T-helper 22 cell (primary cell): ENCODE measurements at places on chromosomes 2 and 18.

DNA sequence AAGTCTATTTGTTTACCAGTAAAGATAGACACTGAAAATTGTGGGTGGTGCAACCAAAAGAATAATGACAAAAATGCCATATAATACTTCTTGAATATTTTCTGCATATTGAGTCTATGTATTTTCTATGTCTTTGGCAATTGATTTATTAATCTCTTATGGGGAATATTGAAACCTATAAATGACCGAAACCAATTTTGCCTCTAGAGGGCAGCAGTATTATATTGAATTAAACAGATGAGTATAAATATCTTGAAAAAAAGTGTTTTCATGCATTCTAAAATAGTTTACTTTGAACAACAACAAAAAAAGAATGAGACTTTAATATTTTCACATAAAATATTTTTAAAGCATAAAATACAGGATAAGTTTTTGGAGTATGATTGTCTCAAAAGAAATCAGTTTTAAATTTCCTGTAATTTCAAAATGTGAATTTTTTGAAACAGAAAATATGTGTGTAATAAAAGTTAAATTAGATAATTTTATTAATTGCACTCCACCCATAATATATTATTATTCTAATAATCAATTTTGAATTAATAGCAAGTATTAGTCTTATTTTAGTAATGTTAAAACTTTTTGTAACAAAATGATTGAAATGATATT, 49.9 kb upstream of the CALCRL start:
- DNase-seq: no peak

- DNase-seq: no peak
These were observed 6.5 kb downstream of the MOGAT1 start for GRCh38 chr2:222677981-222678380.

DNA sequence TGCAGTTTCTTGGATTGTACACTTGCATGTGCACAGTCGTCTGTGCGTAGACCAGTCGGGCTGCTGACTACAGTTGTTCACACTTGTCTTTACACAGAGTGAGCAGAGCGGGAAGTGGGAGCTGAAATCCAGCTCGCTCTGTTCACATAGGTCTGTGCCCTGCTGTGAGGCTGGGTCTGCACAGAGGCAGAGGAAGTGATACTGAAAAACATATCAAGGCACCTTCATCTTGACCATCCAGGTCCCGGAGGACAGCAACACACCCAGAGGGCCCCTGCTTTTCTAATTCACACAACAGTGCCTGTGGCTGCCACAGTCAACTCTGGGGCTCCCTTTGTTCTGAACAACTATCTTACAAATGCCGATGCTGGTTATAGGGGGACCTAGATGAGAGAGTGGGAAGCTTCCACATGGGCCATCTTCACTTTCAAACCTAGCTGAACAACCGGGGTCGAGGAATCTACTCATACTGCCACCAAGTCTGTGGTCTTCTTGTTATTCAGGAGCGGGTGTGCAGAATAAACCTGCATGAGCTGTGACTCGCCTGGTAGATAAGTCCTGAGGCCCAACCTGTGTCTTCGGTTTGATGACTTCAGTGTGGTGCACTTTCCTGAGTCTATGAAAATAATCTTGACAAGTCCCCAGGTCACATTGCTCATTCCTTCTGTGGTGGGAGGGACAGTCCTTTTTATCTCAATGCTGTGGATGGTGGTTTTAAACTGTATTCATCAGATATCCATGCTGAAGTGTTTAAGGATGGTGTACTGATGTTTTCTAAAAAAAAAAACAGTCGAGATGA, 3.5 kb upstream of the ADNP2 start:
- DNase-seq: no peak

DNA sequence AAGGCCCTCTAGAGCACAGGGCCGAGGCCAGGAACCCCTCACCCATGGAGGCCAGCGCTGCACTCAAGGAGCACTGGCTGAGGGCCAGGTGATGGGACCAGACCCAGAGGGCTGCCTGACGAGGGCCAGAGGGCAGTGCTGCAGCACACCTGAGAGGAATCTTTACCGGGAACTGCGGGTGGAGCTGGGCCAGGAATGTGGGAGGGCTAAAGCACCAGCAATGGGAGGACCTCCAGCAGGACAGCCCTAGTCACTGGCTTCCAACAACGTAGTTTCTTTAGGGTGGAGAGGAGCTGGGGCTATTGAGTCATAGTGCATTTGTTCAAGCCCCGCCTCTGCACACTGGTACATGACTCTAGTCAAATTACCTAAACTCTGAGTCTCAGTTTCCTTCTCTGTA, 143.4 kb downstream of the TMEM17 start:
- DNase-seq: no peak

GRCh38 chr2:8526403-8526696, 155.5 kb upstream of the ID2 start:
- DNase-seq: no peak

DNA sequence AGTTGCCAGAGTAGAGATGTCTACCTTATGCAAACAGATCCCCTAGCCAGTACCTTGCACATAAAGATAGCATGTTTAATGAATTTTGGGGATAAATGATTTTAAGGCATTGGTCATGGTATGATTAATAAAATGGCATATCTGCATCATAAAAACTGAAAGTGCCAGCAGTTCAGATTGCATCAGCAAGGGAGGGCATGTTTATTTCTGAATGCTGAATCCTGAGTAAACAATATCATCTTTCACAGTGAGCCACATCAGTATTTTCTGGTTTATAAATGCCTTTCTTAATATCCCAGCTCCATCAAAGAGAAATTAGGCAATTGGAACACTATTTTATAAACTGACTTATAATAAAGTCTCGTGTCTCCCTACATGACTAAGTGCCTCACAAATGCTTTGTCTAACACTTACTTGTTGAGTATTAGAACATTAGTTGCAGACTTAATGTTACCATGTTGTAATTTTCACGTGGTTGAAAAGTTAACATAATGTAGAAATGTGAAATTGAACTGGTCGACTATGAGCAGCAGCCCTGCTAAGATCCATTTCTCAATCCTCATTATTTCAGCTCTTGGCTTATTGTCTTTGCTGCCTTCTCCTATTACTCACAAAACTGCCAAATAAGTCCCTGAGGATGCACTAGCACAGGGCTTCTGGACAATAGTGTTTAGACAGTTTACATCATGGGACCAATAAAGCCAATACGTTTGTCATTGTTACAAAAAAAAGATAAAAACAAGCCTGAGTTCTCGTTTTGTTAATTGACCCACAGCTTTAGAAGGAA, 48.0 kb downstream of the LANCL1 start:
- DNase-seq: no peak

DNA sequence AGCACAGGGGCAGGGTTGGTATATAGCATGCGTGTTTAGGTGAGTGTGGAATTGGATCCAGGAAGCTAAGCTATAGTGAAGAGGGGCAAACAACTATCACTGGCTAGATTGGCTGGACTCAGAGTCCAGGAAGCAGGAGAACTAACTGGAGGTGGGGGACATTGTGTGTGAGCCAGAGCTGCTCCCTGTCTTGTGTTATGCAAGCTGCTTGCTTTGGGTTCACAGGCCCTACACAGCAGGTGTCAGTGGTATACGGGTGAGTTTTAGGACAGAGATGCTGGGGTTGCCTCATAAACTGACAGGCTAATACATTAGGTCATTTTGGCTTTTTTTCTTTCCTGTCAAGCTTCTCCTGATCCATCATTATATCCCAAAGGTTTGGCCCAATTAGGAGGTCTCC, 87.5 kb downstream of the CCDC85A start:
- no peak for DNase-seq

- DNase-seq: no peak
These were observed 112.4 kb downstream of the CDK15 start for GRCh38 chr2:201918616-201919307.

DNA sequence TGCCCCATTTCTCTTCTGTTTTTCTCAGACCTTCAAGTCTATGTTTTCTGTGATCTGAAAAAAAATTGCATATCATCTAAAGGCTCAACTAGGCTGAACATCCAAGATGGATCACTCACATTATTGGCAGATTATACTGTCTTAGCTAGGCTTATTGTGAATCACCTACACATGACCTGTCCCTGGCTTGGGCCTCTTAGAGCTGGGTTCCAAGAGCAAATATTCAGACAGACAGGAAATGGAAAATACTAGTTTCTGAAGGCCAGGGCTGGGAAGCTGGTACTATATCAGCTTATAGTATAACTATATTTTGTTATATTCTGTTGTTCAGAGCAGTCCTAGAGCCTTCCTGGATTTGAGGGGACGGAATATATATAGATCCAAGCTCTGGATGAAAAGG, 90.3 kb downstream of the PIK3C3 start:
- DNase-seq: no peak

DNA sequence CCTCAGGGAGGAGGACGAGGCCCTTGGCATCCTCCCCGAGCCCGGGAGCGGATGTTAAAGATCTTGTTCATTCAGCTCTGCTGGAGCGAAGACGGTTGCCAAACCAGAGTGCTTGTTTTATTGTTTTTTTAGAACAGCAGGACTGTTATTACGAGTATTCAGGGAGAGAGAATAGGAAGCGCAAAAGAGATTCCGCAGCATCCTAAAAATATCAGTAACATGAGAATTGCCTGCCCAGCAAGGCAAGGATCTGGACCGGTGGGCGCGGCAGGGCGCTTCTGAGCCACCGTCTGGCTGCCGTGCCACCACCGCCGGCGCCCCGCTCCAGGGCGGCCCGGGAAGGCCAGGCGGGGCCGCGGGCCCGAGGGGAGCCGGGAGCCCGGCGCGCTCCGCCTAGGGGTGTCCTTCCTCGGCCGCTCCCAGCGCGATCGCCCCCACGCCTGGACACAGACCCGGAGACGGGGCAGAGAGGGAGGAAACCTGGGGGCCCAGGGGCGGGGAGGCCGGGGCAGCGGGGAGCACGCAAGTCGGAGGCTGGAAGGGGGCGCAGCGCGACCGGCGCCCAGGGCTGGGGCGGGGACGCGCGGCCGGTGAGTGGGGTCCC, 843 bp downstream of the CYS1 start:
- DNase-seq: no peak

- DNase-seq: no peak
These were observed 86.9 kb upstream of the ARL5A start for GRCh38 chr2:151914989-151915628.
